ENCODE measurements at places on chromosomes 6 and 20.

- no peak for DNase-seq
These were observed 65.7 kb downstream of the PYGB start for GRCh38 chr20:25313593-25313992.

- no peak for DNase-seq
These were observed 6.4 kb downstream of the LEMD2 start for GRCh38 chr6:33782561-33782960.

DNA sequence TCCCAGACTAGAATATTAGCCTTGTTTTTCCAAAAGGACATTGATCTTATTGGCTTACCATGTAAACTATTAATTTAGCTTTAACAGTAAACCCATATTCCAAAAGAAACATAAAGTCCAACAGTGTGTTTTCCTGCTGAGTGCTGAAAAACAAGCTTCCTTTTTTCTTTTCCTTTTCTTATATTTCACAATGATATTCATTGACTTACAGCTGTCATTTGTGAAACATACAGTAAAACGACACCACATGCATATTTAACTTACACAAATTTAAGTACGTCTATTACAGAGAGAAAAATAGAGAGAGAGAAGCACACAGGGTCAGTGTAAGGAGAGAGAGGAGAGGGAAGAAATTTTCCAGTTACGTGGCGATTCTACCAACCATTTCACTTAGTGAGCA is 543.9 kb upstream of the JARID2 start:
- DNase-seq = no peak

GRCh38 chr6:166877906-166878305 is 78.4 kb downstream of the RNASET2 start:
- DNase-seq = no peak

DNA sequence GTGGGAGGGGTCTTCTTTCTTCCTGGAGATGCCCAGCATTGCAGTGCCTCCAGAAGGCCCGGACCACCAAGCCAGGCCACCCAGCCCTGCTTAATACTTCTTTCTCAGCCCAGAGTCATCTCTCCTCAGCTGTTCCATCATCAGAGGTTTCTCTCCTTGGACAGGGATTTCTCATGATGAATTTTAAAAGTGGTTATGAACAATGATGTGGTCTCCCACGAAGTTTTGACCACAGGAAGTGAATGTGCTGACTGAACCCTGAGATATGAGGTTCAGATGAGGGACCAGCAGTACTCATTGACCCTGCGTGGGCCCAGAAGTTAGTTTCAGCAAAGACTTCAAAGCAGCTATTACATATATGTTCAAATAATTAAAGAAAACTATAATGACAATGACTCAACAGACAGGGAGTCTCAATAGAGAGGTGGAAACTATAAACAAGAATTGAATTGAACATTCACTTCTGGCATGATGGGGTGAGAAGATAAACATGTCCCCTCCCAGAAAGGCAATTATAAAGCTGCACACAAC is 114.5 kb upstream of the SLC22A16 start:
- no peak for DNase-seq

DNA sequence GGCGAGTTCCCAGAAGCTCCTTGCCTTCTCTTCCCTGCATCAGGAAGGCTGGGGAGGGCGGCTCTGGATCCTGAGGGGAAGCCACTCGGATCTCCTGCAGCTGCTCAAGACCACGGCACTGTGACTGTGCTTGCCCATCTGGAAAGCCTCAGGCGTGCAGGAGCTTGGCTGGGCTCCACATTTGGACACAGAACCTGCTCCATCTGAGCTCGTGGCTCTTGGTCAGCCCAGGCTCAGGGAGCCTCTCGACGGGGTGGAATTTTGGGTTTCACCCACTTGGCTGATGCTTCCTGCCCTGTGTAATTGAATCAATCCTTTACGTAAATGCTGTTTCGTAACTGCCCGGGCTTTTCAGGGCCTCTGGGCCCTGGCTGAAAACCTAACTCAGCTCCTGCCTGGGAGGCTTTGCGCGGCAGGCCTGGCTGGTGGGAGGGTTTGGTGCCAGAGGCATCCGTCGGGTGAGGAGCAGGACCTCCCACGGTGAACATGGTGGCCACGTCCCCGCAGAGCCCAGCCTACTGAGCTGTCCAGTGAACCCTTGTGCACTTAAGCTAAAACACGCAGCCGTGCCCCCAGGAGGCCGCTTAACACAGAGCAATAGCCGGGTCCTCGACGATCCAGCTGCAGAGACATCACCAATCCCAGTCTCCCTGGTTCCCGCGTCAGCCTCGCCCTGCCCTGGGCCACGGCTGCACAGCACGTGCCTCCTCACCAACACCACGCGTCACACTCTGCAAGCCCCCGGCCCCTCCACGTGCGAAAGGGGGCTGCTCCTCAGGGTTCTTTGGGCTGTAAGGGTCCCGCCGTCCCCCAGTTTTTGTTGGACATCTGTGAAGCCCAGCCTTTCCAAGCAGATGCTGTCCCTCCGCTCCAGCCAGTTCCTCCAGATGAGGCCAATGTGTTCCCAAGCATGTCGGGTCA is 241.0 kb downstream of the DLL1 start:
- no peak for DNase-seq

- DNase-seq = peak; percentile 17
These were observed 46.1 kb downstream of the MYH7B start for GRCh38 chr20:35001596-35002362.

GRCh38 chr20:20946122-20946759 is 159.9 kb downstream of the LINC00237 start:
- DNase-seq = peak; percentile 28

DNA sequence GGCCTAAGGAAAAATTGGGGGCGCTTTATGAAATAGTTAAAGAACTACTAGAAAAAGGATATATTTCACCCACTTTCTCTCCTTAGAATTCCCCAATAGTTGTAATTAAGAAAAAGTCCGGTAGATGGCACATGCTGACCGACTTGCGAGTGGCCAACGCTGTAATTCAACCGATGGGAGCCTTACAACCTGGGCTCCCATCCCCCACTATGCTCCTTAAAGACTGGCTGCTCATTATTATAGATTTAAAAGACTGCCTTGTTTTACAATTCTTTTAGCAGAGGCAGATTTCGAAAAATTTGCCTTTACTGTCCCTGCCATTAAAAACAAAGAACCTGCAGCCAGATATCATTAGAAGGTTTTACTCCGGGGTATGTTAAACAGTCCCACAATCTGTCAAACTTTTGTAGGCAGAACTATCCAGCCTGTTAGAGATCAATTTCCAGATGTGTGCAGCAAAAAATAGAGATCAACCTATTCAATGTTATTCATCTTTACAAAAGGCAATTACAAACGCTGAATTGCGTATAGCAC is 58.5 kb upstream of the PRSS16 start:
- peak; percentile 89 for DNase-seq

GRCh38 chr6:134168590-134169208 is 116.3 kb upstream of the SLC2A12 start:
- DNase-seq = no peak

DNA sequence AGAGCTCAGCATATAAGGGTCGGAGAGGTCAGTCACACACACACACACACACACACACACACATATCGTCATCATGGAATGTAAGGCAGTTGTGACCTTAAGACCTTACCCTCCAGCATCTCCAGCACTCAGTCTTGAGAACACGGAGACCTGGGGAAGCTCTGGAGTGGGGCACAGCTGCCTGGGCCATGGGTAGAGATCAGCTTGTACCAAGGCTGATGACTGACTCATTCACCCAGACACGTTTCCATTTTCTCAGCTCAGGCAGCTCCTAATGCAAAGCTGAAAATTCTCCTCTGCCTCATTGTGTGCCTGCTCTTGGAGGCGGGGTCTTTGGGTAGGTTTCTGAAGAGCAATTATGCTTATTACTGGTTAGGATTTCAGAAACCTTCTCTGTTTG is 38.3 kb upstream of the PDYN start:
- DNase-seq = no peak

- no peak for DNase-seq
These were observed 708.8 kb downstream of the HDGFL1 start for GRCh38 chr6:23278180-23278532.

DNA sequence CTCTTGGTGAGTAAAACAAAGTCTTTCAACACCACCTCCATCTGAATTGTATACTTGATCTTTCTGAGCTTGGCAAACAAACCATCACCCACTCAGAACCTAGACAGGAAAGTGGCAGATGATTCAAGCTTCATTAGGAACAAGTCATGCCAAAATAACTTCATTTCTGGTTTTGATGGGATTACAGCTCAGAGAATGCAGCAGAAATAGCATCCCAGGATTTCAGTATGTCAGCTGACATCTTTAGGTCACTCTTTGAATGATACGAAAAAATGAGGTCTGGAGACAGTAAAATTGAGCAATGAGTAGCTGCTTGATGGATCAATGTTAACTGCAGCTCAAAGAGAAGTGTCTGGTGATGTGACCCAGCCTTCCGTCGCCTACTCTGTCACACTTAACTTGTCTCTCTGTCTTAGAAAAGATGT is 92.4 kb downstream of the GJA10 start:
- no peak for DNase-seq

- DNase-seq = no peak
These were observed 82.1 kb downstream of the PHIP start for GRCh38 chr6:78995946-78996345.

DNA sequence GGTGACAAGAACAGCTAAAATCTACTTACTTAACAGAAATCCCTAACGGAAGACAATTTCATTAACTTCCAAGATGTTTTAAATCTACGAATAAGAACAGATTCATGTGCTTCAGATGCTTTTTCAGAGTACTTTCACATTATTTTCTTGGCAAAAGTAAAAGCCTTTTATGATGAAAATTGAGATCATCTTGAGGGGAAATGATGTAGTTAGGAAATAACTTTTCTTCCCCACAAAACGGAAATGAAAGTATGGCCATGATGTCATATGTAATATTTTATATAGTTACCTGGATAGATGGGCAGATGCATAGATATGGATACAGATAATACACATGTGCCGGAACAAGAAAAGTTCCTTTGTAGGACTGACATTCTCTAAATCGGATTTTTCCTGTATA is 32.8 kb downstream of the SASH1 start:
- DNase-seq = no peak

All from erythroblast (primary cell).